H1 (cell line): ENCODE measurements at places on chromosomes 2 and 18. TPM values are rescaled to one million over a fixed set of nuclear protein-coding genes. Genes with fewer than 3 reads are reported as not detected.

DNA sequence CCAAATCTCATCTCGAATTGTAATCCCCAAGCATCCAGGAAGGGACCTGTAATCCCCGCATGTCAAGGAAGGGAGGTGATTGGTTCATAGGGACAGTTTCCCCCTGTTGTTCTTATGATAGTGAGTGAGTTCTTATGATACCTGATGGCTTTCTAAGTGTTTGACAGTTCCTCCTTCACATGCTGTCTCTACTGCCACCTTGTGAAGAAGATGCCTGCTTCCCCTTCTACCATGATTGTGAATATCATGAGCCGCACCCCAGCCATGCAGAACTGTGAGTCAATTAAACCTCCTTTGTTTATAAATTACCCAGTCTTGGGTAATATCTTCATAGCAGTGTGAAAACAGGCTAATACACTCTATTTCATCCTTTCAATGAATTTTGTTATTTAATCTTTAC, 446.7 kb downstream of the RNF144A start:
- DNase-seq, result no peak

GRCh38 chr2:95386031-95386430, 16.5 kb upstream of the FAHD2A start:
- no peak for DNase-seq

GRCh38 chr2:96663829-96664228, 21.3 kb downstream of the FER1L5 start:
- no peak for DNase-seq

DNA sequence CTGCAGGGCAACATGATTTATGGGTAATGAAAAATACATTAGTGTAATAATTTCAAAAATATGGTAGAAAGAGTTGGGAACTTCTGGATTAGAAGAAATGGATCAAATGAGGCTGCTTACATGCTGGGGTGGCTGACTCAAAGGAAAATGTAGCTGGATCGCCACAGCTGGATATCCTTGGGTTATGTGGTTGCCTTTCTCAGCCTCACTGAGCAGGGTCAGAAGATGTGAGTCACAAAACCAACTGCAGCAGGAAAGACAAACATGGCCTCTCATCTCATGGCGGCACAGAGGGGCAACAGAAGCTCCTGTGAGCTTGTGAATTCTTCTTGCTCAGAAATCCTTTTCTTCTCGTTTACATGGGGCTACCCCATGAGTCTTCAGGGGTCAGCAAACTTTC, 317.1 kb upstream of the SPRED2 start:
- no peak for DNase-seq

- no peak for DNase-seq
Observed at GRCh38 chr18:11981192-11981542, at the start of gene IMPA2. Gene IMPA2 (plus strand): TSS chr18:11981507. CDS start chr18:11981670, 163 bp downstream.

- no peak for DNase-seq
Observed at GRCh38 chr2:134250840-134251461, 2.9 kb upstream of the MGAT5 start.

- DNase-seq, result no peak
Observed at GRCh38 chr18:62438018-62438329, 84.9 kb upstream of the ZCCHC2 start.

DNA sequence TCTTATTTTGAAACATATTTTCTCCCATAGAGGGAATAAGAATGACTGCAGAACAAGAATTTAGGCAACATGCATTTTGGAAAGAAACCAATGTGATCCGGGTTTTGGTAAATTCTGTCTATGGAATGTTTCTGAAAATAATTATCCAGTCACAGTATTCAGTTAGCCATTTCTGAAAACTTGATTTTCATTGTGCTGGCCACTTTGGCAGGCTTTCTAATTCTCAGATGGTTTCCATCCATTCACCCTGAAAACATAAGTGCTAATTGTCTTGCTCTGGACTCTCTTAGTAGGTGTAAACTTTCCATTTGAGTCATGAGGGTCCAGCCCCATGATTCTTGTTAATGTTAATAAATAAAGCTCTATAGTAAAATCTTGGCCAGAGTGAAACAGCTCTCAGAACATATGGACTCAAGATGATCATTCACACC, 176.5 kb downstream of the RBM43 start:
- DNase-seq, result no peak

DNA sequence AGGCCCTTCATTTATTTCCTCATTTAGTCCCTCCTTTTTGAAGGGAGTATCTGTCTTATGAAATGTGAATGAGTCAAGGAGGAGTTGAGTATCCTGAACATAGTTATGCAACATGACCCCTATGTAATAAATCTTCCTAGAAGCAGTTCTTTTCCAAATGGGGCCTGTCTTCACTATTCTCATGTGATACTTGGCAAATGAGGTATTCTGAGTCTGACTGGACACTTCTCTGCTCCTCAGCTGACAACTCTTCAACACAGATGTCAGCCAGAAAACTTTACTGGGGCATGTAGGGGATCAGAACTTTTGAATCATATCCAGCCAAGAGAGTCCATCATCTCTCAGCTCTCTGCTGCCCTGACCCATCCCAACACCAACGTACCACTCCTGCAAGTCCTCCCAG, 291.6 kb downstream of the ZNF385B start:
- no peak for DNase-seq

DNA sequence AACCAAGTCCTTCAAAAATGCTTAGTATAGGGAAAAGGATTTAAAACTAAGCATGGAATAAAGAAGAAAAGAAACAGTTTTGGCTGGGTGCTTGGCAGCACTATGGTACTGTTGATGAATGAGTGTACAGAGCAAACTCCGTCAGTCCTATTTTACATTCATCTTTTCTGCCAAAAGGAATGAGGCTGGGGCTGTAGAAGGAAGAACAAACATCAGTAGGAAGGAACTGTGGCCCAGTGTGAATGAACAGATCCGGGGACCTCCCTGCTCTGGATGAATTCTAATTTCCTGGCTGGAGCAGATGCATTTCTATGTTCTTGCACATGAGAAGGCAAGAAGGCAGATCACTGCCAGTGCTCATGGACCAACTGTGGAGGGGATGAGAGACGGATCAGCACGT, 474.0 kb upstream of the MEIS1 start:
- no peak for DNase-seq

DNA sequence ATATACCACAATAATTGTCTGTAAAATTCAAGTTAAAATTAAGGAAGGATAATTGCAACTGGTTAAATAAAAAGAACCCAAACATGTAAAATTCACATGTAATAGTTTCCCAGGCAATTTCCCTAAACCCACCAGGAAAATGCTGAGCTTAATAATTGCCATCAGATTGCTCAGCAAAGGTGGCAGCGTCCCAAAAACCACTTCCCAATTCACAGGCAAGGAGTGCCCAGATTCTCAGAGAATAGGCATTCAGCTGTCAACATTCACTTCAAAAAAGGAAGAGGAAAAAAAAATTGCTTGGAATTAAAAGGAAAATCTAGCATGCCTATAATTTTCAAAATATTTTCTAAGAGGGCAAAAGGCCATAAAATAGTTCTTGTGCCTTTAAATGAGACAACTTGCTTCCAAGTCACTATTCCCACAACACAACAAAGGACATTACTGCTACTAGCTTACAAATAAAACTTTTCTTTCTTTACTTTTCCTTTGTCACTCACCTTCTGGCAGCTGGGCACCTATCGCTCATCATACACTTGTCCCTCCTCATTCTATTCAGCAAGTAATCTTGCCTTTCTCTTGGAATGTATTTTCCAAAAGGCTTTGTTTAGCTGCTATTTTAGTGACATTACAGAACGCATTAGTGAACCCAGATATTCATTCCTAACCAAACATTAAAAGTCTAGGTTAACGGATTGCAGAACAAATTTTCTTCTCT, 15.2 kb downstream of the SRBD1 start:
- no peak for DNase-seq

DNA sequence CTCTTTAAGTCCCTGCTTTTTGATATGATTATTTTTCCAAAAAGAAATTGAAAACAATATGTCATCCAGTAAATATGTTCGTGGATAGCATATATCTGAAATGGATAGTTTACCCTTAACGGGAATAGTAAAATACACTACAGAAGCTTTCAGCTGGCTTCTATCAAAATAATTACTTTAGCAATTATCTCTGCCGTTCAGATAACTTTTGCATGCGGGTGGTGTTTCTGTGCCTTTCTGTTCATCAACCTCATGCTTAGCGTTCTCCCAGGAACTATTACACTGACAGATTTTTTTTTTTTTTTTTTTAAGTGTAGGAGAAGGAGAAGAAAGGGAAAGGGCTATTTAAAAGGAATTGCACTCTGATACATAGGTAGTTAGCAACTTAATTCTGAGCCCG, 53.6 kb downstream of the TSHZ1 start:
- no peak for DNase-seq

DNA sequence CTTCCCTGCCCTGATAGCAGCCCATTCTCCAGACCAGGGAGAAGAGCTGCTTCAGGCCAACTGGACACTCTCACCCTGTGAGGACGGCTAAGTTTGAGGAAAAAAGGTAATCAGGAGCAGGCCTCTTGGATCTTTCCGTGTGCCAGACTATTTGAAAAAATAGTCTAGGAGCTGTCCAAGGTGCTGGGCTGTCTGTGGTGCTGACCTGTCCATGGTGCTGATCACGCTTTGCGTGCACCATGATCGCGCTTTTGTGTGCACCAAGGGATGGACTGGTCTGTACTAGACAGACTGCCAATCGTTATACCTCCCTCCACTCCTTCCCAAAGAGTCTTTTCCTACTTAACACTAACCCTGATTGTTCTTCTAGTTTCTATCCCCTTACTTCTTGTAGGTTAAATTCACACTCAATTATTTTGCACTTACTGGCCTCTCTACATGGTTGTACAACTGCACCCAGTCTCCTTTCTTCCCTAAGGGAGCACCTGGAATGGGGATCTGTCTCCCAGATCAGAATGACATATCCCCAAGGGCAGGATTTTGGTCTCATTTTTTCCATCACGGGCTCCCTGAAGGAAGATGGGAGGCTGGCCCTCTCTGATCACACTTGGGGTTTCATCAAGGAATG, 295.4 kb downstream of the CELF4 start:
- no peak for DNase-seq

The POU3F3 gene
- 0.02 TPM in 1 of 2 replicates, not detected in the other for polyA plus RNA-seq

The COL4A4 gene
- 0.33 TPM in 2 replicates for polyA plus RNA-seq

The PLB1 gene
- polyA plus RNA-seq, result 0.08 and 0.36 TPM in 2 replicates

The MYCN gene
- polyA plus RNA-seq, result 87.8 and 100 TPM in 2 replicates

The MALL gene
- polyA plus RNA-seq, result 7.9 and 8.0 TPM in 2 replicates
